Chondrocyte (in vitro differentiated cells): ENCODE measurements at places on chromosomes 16 and 17. TPM values are rescaled to one million over a fixed set of nuclear protein-coding genes. Genes with fewer than 3 reads are reported as not detected.

DNA sequence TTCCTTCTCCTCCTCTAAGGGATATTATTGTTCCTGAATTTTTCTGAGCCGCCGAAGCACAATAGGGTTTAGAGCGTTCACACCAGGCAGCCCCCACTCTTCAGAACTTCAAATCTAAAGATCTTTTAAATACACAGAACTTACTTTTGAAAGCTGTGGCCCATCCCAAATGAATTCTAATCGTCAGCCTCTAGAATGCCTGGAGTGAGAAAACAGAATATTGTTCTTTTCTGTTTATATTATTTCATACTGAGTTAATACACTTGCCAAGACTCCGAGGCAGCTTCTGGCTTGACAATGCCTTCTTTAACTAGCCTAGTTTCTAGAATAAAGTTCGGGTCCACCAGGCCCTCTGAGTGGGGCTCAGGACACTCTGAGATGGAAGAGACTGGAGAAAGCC, 405.6 kb downstream of the WWOX start:
- DNase-seq: no peak
- no peak overlapping the region for H3K27ac ChIP-seq
- H3K4me3 ChIP-seq: no peak overlapping the region
- no peaks in the 10 kb centered on the region for H3K36me3 ChIP-seq
- H3K27me3 ChIP-seq: no peaks in the 10 kb centered on the region

GRCh38 chr17:51260237-51261023, at the start of gene UTP18:
UTP18 (plus strand) TSS chr17:51260546; CDS start chr17:51260585, 39 bp downstream.
- H3K4me3 ChIP-seq: peak within 1 kb of the TSS; percentile 74
- H3K36me3 ChIP-seq: peaks cover 4% of the 10 kb centered on the region
- peak within 1 kb of the TSS; percentile 99 for H3K27ac ChIP-seq
- H3K4me1 ChIP-seq: peaks cover 61% of the 10 kb centered on the region
- no peaks in the 10 kb centered on the region for H3K27me3 ChIP-seq

DNA sequence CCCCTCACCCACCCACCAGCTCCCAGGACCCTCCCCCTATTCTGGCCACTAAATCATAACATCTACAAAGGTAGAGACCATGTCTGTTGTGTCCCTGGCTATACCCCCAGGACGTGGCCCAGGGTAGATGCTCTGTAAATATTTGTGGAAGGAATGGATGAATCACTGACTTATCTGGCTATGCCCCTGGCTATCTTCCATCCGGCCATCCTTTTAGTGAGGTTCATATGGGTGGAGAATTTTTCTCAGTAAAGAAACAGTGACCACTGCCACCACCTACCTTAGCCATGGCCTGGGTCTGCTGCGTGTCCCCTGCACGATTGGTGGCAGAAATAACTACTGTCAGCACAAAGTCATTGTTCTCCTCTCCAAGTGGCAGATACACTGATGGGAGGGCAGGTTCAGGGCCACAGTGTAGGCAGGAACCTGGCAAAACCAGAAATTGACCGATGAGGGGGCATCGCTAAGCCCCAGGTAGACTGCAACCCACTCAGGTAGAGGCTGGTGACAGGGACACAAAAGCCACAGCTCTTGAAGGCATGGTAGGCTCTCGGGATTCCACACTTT, 63.1 kb upstream of the BCO1 start:
- H3K4me3 ChIP-seq: no peak overlapping the region
- H3K27me3 ChIP-seq: peaks cover 5% of the 10 kb centered on the region
- H3K27ac ChIP-seq: no peak overlapping the region

DNA sequence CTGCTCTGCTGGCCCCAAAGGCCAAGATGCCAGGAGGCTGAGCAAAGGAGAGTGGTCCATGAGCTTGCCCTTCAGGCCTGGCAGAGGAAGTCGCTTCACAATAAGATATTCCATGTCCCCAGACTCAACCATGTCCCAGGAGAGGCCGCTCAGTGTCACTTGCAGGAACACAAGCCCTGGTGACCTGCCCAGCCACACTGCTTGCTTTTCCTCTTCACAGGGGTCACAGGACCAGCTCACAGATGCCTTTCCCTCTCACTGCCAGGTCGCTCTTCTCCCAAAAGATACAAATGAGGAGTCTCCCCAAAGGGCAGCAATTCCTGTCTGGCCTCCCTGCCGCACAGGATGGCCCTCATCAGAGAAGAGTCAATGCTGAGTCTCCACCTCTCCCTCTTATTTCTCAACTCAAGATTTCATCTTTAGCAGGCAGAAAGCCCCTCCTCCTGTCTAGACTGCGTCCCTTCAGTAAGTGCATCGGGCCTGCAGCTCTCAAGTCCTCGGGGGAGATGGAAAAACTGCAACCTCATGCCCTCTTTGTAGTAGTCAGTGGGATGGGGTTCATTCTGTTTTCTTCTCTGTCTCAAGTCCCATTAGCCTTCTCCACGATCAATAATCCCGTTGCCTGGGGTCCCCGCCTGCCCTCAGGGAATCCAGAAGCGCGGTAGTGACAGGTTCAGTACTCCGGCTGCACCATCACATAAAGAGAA, 5.0 kb downstream of the JUP start:
- H3K27me3 ChIP-seq: no peaks in the 10 kb centered on the region
- H3K36me3 ChIP-seq: peaks cover 2% of the 10 kb centered on the region
- DNase-seq: no peak
- no peak overlapping the region for H3K27ac ChIP-seq
- no peak overlapping the region for H3K4me3 ChIP-seq

- H3K4me3 ChIP-seq: no peak overlapping the region
- no peaks in the 10 kb centered on the region for H3K27me3 ChIP-seq
- peaks cover 63% of the 10 kb centered on the region for H3K4me1 ChIP-seq
- H3K27ac ChIP-seq: no peak overlapping the region
Observed at GRCh38 chr16:11625769-11626168, 39.0 kb upstream of the LITAF start.

- no peak overlapping the region for H3K4me3 ChIP-seq
- H3K36me3 ChIP-seq: no peaks in the 10 kb centered on the region
Observed at GRCh38 chr16:12627394-12627793, 176.3 kb downstream of the CPPED1 start.

DNA sequence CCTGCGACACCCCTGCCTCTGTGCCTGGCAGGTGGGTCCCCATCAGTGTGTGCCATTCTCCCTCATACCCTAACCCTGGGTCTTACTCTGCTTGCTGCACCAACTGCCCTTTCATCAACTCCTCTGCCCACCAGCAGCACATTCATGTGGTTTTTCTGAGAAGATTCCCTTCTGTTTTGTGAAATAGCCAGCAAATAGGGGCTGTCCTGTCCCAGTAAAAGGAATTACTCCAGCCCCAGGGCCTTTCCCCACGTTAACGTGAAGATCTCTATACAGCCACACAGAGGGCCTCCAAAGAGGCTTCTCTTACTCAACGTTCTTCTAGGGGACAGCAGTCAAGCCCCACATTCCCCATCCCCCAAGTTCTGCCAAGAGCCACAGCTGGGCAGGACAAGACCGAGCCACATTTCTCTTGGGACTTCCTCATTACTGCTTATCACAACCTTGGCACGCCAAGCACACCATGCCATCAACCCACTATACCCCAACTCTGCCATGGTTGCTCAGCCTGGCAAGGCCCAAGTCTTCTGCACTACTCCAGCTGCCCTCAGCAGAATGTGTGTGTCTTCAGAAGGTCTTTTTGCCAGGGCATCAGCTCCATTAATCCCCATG, 18.7 kb upstream of the CCL2 start:
- no peaks in the 10 kb centered on the region for H3K27me3 ChIP-seq
- no peak overlapping the region for H3K4me3 ChIP-seq
- H3K4me1 ChIP-seq: peaks cover 35% of the 10 kb centered on the region

GRCh38 chr16:24775455-24775854, 46.0 kb downstream of the TNRC6A start:
- no peak for DNase-seq
- peaks cover 26% of the 10 kb centered on the region for H3K4me1 ChIP-seq
- peaks cover 23% of the 10 kb centered on the region for H3K36me3 ChIP-seq
- H3K4me3 ChIP-seq: no peak overlapping the region
- H3K27me3 ChIP-seq: no peaks in the 10 kb centered on the region

- no peak overlapping the region for H3K27ac ChIP-seq
- H3K27me3 ChIP-seq: no peaks in the 10 kb centered on the region
- peaks cover 5% of the 10 kb centered on the region for H3K36me3 ChIP-seq
- no peak overlapping the region for H3K4me3 ChIP-seq
- H3K4me1 ChIP-seq: peaks cover 16% of the 10 kb centered on the region
Observed at GRCh38 chr17:57158795-57159194, 73.7 kb downstream of the AKAP1 start.

DNA sequence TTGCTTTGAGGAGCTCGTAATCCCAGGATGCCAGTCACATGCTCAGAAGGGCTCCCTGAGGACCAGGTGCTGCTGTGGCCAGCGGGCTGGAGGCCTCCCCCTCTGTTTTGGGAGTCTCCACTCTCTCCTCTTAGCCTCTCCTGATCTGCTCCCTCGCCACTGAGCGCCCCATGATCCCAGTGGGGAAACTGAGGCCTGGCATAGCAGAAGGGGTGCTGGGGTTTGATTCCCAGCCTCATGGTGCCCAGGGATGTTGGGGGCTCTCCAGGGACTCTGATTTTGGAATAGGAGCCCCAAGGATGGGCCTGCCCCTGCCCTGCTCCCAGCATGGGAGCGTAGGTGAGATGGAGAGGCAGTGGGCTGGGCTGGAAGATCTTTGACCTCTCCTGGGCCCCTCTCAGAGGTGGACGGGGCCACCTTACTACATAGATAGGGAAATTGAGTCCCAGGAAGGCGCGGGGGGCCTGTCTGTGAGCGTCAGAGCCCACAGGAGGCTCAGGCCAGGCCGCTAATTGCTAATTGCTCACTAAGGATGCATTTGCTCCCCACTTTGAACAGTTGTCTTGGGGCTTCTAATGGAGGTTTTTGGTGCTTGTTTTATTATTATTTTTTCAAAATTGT, 525 bp upstream of the ADCY7 start:
- H3K4me1 ChIP-seq: peaks cover 23% of the 10 kb centered on the region
- H3K27ac ChIP-seq: peak overlapping the region; percentile 63
- H3K27me3 ChIP-seq: peaks cover 4% of the 10 kb centered on the region
- peak; percentile 65 for DNase-seq
- H3K36me3 ChIP-seq: no peaks in the 10 kb centered on the region

DNA sequence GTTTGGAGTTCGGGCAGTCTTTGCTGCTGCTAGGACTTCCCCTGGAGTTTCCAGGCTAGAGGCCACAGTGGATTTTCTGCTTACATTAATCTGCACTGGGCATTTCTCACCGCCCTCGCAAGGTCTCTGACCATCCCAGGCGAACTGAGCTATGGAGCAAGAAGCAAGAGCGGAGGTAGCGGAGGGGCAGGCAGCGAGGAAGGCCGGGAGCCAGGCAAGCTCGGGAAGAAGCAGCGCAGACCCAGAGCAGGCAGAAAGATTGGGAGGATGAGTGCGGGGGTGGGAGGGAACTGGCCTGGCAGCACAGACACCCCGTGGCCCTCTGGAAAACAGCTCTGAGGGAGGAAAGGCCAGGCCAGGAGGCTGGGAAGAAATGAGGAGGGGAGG, 3.8 kb downstream of the COTL1 start:
- H3K4me1 ChIP-seq: peaks cover 49% of the 10 kb centered on the region
- H3K4me3 ChIP-seq: no peak overlapping the region
- no peaks in the 10 kb centered on the region for H3K36me3 ChIP-seq
- H3K27ac ChIP-seq: no peak overlapping the region
- no peaks in the 10 kb centered on the region for H3K27me3 ChIP-seq
- no peak for DNase-seq

GRCh38 chr17:10149573-10150399, 48.6 kb downstream of the GAS7 start:
- H3K4me3 ChIP-seq: no peak overlapping the region
- no peaks in the 10 kb centered on the region for H3K36me3 ChIP-seq
- H3K27me3 ChIP-seq: peaks cover 4% of the 10 kb centered on the region
- H3K27ac ChIP-seq: no peak overlapping the region
- H3K4me1 ChIP-seq: peaks cover 9% of the 10 kb centered on the region

DNA sequence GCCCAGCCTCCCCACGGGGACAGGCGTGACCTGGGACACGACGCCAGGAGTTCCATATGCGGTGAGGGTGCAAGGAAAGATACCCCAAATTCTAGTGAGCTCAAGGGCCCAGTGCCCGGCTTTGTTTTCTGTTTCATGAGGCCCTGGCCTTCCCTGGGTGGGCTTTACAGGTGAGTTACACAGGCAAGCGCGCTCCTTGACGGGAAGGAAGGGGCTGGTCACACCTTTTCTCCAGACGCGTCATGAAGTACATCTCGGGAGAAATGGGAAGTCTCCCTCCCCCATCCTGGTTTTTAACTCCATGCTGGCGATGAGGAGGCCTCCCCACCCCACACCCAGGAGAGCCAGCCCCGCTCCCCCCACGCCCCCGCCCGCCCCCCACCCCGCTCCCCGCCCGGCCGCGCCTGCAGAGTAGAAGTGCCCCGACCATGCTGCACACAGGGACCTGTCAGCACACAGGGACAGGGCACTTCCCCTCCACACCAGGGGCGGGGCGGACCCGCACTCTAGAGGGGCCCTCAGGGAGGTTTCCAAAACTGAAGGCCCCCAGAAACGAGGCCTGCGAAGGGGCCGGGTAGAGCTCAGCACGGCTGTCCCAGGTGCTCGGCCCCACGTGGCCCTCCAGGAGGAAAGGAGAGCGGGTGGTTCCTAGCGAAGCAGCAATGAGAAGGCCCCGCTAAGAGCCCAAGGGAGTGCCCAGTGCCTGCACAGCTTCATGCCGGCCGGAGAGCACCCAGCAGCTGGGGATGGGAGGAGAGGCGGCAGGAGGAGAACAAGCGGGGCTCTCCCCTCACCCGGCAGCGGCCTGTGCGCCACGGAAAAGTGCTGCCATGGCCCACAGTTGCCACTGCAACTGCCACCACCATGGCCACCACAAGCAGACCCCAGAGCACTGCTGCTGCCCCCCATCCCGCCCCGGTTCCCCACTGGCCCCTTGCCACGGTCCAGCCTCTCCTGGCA, 7.7 kb downstream of the CYB561 start:
- H3K4me3 ChIP-seq: no peak overlapping the region
- peaks cover 23% of the 10 kb centered on the region for H3K4me1 ChIP-seq
- no peaks in the 10 kb centered on the region for H3K27me3 ChIP-seq
- no peaks in the 10 kb centered on the region for H3K36me3 ChIP-seq

DNA sequence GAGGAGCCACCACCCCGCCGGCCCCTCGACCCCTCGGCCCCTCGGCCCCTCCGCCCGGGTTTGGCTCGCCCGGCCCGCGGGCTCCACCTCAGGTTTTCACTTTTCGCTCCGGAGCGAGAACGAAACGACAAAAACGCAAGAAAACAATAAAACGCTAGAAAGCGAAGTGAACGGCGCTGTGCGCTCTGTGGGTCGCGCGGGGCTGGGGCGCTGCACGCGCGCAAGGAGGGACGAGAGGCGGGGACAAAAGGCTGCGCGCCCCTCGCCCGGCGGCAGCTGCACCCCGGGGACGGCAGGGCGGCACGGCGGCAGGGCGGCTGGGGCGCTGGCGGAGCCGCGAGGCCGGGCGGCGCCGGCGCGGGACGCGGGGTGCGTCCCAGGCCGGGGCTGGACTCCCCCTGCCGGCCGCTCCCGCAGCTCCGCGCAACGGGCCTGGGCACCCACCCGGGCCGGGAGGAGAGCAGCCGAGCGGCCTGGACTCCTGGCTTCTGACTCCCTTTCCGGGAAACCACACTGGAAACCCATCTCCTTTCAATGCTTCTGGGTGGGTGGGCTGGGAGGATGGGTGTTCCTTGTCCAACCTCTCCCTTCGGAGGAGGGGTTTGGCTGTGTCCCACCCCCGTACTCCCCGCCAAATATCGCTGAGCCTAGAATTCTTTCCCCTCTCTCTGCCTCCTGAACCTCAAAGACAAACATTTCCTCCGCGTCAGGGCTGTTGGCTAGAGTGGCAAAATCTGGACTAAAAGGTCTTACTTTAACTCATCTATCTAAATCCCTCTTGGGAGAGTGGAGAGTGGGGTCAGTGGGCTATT, 9.9 kb downstream of the TBX2 start:
- no peaks in the 10 kb centered on the region for H3K36me3 ChIP-seq
- H3K4me1 ChIP-seq: peaks cover 16% of the 10 kb centered on the region
- peak; percentile 72 for DNase-seq
- peak overlapping the region; percentile 32 for H3K27ac ChIP-seq

Gene SPN
- not detected in 3 replicates for total RNA-seq

Gene KRT20
- not detected in 3 replicates for total RNA-seq

Gene CCDC40
- 5.8 to 11.8 TPM (median 6.5 TPM) in 3 replicates for total RNA-seq

Gene TMEM114
- total RNA-seq: not detected in 3 replicates

Gene ABCA5
- 7.7 to 8.7 TPM (median 8.2 TPM) in 3 replicates for total RNA-seq

Gene CBLN1
- total RNA-seq: not detected in 3 replicates
